Spleen (tissue), 13 donors: ENCODE measurements at places on chromosomes 7 and 10. TPM values are rescaled to one million over a fixed set of nuclear protein-coding genes. Genes with fewer than 3 reads are reported as not detected.

DNA sequence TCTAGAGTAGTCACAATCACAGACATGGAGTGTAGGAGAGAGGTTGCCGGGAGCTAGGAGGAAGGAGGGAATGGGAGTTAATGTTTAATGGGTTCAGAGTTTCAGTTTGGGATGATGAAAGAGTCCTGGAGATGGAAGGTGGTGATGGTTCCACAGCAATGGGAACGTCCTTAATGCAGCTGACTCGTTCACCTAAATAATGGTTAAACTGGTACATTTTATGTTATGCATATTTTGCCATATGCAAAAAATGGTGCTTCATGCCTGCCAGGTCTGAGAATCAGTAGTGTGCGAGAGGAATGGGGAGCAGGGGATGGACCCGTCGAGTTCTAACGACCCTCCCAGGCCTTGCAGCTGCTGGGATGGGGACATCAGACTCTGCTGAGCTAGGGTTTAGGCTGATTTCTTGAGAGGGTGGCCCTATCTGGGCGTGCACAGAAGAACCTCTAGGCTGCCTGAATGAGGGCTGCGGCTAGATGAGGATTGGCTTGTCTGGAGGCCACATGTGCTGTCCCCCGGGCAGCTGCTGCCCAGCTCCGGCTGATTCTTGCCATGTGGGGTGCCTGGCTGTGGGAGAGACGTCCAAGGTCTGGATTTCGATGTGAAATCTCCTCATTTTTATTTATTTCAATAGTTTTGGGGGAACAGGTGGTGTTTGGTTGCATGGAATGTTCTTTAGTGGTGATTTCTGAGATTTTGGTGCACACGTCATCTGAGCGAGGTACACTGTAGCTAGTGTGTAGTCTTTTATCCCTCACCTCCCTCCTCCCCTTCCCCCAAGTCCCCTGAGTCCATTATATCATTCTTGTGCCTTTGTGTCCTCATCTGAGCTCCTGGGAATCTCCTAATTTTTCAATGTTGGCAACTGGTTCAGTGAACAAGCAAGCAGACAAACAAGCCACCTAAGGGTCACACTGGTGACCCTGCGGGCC is 116.0 kb downstream of the GRK5 start:
- DNase-seq, result no peak

GRCh38 chr7:96080027-96080426 is 241.9 kb downstream of the SLC25A13 start:
- DNase-seq, result no peak

GRCh38 chr7:913736-914520 is 37.6 kb downstream of the GET4 start:
- DNase-seq, result no peak

DNA sequence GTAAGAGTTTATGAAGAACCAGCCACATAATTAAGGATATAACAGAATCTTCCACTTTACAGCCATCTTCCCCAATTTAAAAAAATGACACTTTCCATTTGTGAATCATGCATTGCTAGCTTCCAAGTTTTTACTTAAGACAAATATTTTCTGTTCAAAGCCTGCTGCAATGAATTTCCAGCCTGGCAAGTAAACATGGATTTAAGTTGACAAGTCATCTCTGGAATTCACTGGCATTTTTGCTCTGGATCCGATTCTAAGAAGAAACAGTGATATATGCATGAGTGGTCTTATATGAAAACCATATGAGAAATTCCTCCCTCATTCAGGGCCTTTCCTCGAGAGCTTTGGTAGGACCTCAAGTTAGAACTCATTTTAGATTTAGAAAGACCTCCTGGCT is 116.1 kb upstream of the CDCA7L start:
- DNase-seq, result no peak

DNA sequence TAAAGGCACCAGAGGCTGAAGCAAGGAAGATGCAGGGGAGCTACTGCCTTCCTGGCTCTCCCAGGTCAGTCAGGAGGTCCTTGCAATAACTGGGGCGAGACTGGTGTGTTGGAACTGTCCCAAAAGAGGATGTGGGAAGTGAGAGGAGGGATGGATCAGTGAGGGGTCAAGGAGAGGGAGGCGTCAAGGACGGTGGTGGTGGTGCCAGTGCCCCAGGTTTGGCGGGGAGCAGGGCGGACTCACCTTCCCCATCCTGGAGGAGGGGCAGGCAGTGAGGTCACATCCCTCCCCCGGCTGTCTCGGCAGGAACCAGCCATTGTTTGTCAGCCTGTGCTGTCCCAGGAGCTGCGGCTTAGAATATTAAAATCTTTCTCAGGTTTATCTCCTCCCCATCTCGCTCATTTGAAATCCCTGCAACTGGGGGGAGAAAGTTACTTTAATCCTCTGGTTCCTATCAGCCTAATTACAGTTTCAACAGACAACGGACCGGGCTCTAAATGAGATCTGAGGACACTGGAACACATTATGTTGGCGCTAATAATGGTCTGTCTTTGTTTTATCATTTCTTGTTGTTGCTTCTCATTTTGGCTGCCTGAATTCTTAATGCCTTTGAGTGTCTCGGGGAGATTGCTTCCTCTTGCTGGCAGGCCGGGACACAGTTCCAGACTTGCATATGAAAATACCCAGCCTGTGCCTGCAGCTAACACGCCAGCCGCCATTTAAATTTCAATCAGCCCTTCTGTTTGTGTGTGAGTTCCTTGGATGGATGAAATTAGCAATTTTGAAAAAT is 387.5 kb downstream of the RPS24 start:
- DNase-seq, result no peak

DNA sequence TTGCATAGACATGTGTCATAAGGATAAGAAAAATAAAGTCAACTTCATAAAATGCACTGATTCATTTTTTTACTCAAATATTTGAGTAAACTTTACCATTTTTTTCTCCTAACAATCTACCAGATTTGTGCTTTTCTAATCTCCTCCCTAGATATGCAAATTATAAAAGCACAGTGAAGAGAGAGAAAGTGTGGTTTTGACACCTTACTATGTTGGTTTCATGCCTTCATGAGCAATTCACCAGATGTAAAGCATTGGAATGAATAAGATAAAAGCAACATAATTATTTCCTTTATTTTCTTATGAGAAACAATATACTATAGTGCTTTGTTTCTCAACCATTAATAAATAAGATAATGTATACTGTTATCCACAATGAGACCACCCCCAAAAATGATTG is 432.5 kb upstream of the PCDH15 start:
- no peak for DNase-seq

DNA sequence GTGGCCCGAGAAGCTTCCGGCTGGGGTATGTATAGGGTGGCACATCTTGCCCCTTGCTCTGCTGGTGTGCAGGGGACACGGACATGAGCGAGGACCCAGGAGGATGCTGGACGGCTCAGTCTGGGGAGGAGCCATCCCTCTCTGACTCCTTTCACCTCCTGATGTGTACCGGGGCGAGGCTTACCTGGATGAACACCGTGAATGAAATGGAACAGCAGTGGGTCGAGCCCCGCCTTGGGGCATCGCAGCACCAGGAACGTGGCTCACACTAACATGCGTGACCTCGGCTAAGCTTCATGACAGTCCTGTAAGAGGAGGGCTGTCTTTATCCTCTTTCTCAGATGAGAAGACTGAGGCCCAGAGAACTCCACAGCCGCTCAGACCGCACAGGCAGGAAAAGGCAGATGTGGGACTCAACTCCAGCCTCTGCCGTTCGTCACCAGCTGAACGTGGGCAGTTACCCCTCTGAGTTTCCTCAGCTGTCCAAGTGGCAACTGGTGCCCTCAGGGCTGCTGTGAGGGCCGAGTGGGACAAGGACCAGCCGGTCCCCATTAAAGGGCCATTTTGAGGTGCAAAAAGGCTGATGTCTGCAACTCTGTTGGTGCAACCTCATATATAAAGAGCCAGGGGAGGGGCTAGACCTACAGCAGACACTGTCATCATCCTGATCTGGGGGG is 54.5 kb downstream of the INSIG1 start:
- DNase-seq, result peak; percentile 63

- DNase-seq, result no peak
Measured at GRCh38 chr10:7744307-7744706, 41.2 kb downstream of the ITIH2 start.

- no peak for DNase-seq
Measured at GRCh38 chr7:132904209-132904608, 177.7 kb downstream of the CHCHD3 start.

DNA sequence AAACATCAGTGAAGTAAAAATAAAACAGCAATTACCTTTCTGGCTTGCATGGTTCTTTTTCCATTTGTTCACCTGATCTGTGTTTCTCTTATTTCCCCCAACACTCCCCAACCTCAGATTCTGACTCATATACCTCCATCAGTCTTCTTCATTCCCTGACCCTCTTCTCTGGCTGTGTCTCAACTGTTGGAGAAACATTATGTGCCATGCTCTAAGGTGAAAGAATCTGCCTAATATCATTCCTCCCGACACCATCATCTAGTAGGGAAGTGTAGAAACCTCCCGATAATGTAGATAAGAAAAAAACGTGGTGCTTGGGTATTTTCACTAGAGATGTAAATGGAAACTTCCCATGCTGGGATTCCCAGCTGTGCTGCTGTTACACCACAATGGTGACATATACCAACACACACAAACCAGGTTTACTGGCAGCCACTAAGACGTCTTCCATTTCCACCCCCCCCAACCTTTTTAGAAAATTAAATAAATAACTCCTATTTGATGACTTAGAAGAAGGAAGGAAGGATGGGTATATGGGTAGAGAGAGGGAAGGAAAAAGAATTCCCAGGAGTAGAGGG is 63.4 kb downstream of the OSBPL3 start:
- DNase-seq, result no peak

GRCh38 chr7:107563081-107563774 is 492 bp downstream of the COG5 start:
- DNase-seq, result no peak

DNA sequence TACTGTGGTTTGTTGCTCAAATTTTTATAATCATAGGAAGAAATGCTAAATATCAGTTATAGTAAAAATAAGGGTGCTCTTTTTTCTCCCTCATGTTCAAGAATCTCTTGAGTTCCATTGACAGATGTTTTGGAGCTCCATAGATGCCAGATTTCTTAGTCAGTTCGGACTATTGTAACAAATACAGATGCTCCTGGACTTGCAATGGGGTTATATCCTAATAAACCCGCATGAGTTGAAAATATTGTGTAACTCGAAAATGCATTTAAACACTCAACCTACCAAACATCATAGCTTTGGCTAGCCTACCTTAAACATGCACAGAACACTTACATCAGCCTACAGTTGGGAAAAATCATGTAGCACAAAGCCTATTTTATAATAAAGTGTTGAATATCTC is 100.7 kb upstream of the CSTF2T start:
- DNase-seq, result no peak

DNA sequence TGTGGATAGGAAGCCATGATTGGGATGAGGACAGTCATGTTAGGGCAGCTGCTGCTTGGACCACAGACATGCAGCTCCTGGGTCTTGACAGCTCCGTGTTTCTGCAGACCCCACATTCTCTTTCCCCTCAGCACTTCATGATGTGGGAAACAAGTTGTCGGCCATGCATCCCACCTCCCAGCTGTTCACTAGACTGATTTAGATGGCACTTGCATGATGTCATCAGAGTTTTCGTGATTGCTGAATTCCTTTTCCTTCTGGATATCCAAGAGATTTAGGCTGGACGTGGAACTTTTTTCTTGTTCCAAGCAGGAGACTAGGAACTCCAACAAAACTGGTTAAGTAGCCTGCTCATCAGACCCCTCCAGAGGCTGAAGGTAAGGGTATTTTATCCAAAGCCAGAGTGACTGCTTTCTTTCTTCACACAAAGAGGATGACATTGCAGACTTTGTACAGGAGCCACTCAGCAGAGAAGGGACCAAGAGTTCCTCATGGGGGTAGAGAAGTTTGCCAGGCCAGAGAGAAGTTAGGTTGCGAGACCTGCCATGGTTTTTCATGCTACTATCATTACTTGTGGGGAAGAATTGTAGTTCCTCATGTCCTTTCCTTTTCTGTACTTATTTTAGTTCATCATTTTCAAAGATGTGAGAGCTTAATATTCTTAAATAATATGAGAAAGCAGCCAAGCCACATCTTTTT is 117.7 kb upstream of the GJD4 start:
- DNase-seq, result no peak

- no peak for DNase-seq
Measured at GRCh38 chr7:133859871-133860450, 267.2 kb upstream of the LRGUK start.

CFAP70 gene
- total RNA-seq, result 1.3 TPM

SRGN gene
- 746 TPM for total RNA-seq

TCTN3 gene
- total RNA-seq, result 25.7 TPM

CALCR gene
- total RNA-seq, result not detected

KDM7A gene
- 33.7 TPM for total RNA-seq

HOXA5 gene
- 9.3 TPM for total RNA-seq

SYCE1 gene
- total RNA-seq, result not detected
